ENCODE measurements at places on chromosomes 3 and 15.

DNA sequence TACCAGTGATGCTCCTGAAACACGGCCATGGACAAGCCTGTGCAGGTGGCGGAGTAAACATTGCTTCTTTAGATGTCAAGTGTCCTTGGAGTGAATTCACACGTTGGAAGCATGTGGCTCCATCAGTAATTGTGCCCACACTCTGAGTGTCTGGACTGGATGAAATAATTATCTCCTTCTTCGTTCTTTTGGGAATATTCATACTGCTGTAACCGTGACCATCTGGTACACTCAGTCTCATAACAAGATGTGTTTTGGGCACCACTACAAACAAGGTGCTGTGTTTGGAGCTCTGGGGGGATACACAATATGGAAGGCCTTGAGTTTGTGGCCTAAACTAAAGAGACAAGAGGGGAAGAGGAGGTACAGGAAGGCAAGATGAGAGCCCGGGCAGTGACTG is 165.6 kb downstream of the APBA2 start:
- no peak for DNase-seq

DNA sequence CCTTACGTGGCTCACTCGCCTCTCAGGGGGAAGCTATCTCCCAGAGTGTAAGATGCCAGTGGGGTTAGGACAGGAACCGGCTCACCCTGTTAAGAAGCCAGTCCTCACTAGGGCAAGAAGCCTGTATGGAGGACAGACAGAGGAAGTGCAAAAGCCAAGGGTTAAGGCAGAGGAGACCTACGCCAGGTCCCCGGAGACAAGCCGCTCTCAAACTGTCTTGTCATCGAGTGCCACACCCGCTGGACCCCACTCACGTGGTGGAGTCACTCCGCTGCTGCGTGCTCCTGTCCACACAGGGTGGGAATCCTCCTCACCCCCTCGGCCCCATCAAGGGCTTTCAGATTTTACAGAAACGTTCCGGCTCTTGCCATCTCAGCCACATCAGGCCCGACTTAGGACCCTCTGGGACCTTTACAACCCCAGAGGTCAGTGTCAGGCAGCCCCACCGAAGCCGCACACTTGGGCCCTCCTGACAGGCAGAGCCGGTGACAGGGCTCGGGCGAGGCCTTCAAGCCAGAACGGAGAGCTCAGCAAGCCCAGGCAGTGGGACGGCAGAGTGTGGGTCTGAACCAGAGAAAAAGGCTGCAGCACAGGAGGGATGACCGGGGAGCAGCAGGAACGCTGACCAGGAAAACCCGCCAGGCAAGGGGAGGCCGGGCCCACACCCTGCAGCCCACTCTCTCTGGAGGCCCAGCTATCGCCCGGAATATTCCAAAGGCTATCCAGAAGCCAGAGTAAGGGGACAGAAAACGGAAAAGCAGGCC is 61.7 kb downstream of the XXYLT1 start:
- no peak for DNase-seq

DNA sequence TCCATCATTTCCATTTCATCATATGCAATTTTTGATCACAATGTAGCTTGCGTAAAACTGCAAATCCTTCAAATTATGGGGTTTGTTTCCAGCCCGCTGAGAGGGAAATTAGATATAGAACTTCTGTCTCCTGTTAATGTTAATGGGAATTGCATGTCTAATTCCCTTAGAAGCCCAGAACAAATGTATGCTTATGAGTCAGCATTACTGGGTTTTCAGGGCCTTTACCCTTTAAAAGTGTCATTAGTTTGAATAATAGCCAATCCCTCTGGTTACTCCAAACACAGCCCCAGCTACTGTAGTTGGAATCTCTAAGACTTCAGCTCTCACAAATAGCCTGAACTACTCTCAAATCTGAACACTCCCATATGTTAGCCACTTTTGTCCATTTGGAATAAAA is 439.4 kb downstream of the C3orf38 start:
- DNase-seq: no peak

DNA sequence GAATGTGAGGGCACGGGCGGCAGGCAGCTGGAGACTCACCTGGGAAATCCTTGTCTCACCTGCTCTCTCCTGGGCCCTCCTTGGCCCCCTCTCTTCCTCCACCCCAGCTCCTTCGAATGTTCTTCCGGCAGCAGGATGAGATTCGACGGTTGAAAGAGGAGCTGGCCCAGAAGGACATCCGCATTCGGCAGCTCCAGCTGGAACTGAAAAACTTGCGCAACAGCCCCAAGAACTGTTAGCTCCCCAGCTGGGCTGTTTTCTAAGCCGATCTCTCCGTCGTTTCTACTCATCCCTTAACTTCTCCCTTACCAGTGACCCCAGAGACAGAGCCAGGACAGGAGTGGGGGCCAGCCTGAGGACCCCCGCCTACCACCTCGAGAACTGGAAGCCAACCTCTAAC is 95.0 kb downstream of the ANP32A start:
- no peak for DNase-seq

DNA sequence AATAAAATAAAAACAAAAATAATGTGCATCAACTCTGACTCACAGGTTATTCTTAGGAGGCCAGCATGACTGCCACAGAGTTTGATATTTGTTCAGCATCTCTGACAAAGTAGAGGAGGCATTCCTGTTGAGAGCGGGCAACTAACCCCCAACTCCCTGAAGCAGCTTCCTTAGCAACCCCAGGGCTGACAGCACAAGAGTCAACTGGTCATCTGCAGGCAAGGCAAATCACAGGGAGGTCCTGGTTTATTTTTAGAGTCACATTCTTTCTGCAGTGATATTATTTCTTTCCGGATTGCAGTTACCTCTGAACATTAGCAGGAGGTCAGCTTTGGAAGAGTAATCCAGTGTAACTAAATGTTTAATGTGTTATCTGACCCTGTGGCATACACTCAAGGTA is 273.0 kb downstream of the PLCL2 start:
- no peak for DNase-seq

Measured in LoVo (cell line).